ENCODE measurements at places on chromosomes 7 and 10.
A peak's percentile ranks its signal among the peaks of the same experiment; 100 is the strongest.

DNA sequence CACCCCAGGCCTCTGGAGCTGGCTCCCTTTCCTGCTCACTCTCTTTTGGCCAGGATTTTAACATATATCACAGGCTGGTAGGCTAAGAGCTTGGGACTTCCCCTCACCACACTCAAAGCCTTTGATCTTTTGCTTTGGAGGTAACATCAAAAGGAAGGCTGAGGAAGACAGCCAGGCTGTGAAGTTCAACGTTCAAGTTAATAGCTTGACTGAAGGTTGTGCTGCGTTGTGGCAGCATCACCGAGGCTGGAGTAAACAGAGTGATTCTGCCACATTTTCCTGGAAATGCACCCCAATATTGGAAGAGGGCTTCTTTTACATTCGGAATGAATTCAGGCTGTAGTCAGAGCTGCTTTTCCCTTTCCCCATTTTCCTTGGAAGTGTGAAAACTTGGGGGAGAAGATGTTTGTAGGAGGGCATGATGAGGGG, 57.3 kb downstream of the TCF7L2 start:
- no peak for DNase-seq

DNA sequence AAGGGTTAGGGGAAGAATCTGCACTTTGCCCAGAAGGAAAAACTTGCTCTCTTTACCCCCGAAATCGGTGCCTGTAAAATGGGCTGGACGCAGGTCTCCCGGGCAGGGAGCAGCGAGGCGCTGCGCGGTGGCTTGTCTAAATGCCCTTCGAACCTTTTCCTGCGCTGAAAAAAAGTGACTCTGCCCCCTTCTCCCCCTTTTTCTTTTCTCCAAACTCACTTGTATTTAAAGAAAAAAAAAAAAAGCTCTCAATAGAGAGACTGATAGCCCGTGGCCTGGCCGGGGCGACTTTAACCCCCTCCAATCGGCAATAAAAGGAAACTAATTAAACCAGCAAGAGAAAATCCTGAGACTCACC, 286 bp downstream of the SP8 start:
- DNase-seq, result no peak

DNA sequence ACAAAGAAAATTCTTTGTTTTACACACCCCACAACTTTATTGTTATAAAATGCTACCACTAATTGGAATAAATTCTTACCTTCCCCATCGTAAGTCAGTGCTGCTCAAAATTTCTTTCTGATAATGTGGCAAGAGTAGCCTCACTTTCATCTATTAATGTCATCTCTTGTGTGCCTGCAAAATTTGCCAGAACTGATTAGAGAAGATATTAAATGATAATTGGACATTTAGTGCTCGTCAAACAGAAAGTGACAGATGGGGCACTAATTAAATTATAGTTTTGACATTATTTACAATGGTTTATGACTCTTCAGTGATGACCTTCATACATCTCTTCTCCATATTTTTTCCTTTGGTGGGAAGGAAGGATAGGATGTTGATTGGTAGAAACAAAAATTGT, 690.9 kb downstream of the NXPH1 start:
- no peak for DNase-seq

DNA sequence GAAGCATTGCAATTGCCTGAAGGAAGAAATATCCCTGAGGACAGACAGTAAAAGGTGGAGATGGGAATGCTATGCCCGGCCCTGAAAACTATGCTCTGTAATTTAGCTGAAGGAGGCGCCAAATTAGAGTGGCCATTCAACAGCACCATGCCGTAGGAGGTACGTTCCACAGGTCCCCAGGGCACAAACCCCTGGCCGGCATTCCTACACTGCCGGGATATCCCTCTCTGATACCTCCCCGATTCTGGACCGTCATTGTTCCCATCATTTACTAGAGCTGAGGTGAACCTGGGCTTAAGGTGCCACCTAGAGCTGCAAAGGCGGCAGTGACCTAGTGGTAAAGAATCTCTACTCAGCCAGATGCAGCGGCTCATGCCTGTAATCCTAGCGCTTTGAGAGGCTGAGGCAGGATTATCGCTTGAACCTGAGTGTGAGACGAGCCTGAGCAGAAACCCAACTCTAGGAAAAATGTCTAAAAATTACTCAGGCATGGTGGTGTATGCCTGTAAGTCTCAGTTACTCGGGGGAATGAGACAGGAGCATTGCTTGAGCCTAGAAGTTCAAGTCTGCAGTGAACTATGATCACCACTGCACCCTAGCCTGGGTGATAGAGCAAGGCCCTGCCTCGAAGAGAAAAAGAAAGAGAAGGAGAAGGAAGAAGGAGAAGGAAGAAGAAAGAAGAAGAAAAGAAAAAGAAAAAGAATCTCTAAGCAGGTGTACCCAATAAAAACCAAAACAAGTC, 53.0 kb upstream of the TNKS2 start:
- DNase-seq, result no peak

DNA sequence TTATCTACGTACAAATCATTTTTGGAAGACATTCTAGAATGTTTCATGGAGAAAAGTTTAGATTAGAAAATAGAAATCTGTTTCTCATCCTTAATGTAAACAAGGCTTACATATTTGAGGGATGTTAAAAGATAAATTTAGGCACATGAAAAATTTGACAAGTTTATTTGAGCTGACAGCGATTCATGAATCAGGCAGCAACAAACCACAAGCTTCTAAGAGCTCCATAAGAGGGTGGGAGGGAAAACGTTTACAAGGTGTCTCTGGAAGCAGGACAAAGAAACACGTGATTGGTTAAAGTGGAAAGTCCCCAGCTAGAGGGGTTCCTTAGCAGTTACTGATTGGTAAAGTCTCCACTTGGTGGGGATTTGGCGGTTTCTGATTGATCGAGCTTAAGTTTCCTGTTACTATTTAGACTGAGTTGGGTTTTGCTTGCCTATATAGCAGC, 228.9 kb upstream of the PITRM1 start:
- no peak for DNase-seq

- no peak for DNase-seq
These were observed 155.8 kb downstream of the CHN2 start for GRCh38 chr7:29350351-29350750.

DNA sequence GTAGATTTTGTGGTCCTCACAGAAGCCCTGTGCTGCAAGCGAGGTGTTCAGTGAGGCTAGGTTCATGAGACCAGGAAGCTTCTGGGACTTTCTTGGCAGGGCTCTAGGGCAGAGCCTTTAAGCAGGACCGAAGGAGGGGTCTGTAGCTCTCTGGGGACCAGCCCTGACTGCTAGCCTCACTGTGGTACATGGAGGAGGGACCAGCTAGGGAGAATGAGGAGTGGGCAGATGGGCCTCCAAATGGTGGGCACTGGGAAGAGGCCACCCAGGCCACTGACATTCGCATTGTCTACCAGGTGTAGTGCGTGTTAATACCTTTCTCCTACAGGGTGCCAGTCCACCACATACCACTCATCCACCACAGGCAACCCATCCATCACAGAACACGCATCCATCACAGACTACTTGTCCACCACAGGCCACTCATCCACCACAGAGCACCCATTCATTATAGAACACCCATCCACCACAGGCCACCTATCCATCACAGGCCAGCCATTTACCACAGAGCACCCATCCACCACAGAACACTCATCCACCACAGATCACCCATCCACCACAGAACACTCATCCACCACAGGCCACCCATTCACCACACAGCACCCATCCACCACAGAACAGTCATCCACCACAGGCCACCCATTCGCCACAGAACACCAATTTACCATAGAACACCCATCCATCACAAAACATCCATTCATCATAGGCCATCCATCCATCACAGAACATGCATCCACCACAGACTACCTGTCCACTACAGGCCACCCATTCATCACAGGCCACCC, 31.6 kb upstream of the ZNF488 start:
- no peak for DNase-seq

GRCh38 chr7:34727464-34727995, 69.5 kb downstream of the NPSR1 start:
- DNase-seq, result no peak

DNA sequence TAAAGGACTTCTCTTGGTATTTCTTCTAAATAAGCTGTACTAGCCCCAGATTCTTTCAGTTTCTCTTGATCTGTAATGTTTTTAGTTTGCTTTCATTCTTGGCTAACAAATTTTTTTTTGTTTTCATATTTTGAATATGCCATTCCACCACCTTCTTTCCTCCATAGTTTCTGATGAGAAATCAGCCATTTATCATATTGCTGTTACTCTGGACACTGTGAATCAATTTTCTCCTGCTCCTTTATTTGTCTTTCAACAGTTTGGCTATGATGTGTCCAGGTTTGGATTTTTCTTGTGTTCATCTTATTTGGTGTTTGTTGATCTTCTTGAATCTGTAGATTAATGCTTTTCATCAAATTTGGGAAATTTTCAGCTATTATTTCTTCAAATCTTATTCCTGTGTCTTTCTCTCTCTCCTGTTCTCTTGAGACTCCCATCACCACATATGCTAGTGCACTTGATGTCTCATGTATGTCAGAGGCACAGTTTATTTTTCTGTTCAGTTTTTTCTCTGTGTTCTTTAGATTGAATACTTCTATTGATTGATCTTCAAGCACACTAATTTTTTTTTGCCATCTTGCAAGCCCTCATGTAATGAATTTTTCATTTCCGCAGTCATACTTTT, 15.0 kb downstream of the ELFN1 start:
- no peak for DNase-seq

DNA sequence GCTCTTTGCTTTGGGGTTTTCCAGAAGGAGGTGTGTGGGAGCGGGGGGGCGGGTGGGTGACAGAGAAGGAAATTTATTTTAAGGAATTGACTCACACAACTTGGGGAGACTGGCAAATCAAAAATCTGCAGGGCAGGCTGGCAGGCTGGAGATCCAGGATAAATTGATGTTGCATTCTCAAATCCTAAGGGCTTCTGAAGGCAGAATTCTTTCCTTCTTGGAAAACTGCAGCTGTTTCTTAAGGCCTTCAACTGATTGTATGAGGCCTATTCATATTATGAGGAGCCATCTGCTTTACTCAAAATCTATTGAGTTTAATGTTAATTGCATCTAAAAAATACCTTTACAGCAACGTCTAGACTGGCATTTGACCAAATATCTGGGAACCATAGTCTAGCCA, 1528.8 kb upstream of the LRRTM3 start:
- DNase-seq, result no peak

DNA sequence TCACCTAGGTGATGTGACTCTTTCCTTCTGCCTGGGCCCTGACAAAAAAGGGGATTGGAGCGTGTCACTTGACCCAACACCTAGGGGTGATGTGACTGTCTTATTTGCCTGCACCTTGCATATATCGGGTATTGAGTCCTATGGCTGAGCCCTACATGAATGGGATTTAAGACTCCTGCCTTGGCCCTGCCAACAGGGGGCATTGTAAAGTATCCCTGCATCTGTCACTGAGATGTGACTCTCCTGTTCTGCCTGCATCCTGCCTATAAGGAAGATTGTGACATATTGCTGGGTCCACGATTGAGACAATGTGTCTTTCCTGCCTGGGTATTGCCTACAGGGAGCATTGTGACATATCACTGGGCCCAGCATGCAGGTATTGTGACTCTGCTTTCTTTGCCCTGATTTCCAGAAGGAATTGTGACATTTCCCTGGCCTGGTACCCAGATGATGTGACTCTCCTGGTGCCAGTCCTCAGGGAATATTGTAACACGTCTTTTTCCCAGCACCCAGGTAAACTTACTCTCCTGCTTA, 14.2 kb upstream of the ZNF107 start:
- DNase-seq, result no peak

GRCh38 chr7:40544221-40544723, 409.5 kb downstream of the SUGCT start:
- peak; percentile 35 for DNase-seq

DNA sequence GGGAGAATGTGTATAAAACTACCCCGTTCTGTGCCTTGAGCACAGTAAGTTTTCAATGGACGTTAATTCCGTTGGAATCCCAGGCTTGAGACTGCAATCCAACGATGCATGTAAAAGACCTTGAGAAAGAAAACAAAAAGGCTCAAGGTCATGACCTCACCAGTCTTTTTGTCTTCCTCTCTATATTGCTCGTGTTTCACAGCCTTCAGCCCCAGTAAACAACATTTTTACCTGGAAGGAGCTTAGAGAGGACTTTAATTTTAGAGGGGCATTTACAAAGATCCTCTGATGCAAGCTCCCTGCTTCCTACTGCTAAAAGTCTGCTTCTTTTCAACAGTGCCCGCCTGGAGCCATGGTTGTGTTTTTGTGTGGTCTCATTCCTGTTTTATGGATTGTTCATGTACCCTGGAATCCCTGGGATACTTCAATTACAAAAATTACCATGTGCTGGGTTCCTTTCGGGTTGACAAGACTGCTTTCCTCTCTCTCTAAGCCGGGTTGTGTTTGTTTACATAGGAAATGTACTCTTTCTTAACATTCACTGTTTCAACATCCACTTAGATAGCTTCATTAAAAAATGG, 320.1 kb upstream of the NFE2L3 start:
- DNase-seq, result no peak

Measured in MV-4-11 (cell line).